Stimulated activated CD4-positive, alpha-beta T cell treated with anti-CD3 and anti-CD28 coated beads, TNF-alpha, amount 100 ng/mL, for 24 hours (primary cell): ENCODE measurements at places on chromosomes 1 and 21.

DNA sequence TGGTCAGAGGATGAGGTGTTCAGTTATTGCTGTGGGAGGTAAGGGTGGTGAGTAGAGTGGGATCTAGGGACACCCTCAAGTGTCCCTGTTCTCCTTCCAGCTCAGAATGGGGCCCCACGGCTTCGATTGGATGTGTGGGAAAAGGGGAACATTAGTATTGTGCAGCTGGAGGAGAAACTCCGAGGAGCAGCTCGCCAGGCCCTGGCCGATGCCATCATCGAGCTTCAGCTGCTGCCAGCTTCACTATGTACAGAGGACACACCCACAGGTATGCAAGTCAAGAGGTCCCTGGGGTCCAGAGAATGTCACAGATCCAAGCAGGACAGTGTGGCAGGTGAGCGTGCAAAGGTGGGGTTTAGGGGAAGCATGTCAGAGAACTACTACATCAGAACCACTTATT, 13.9 kb downstream of the HYI start:
- DNase-seq: no peak

DNA sequence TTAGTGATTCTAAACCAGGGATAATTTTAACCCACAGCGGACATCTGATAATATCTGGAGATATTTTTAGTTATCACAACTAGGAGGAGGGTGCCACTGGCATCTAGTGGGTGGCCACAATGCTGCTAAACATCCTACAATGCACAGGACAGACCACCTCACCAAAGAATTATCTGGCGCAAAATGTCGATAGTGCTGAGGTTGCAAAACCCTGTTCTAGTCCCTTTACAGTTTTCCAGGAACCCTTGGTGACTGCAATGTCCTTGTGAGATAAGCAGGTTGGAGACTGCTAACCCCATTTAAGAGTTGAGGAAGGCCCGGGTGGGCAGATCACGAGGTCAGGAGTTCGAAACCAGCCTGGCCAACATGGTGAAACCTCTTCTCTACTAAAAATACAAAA, 163.1 kb upstream of the BEND5 start:
- DNase-seq: no peak

DNA sequence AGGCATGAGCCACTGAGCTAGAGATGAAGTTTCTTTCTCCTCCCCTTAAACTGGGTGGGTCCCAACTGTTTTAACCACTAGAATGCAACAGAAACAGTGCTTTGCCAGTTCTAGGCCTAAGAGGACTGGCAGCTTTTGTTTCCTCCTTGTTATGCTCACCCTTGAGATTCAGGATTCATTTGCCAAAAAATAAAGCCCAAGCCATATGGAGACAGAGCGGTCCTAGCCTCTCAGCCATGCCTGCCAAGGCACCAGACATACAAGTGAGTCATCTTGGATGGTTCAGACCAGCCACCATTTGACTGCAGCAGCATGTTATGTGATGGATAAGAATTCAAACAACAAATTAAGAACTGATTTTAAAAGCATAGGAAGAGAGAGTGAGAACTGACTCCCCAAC, 38.1 kb upstream of the STUM start:
- DNase-seq: no peak

GRCh38 chr1:172824209-172824608, 165.3 kb downstream of the FASLG start:
- no peak for DNase-seq

- DNase-seq: no peak
Measured at GRCh38 chr1:116516631-116517030, 54.2 kb downstream of the CD58 start.

GRCh38 chr1:66351478-66351877, 182.5 kb upstream of the SGIP1 start:
- DNase-seq: no peak

GRCh38 chr1:5253036-5253435, 598.6 kb downstream of the AJAP1 start:
- no peak for DNase-seq
